ENCODE measurements at places on chromosomes 11 and 22. TPM values are rescaled to one million over a fixed set of nuclear protein-coding genes. Genes with fewer than 3 reads are reported as not detected.
A peak's percentile ranks its signal among the peaks of the same experiment; 100 is the strongest.

FAM227A gene
- 0.30 TPM for total RNA-seq

NLRP14 gene
- total RNA-seq = 0.21 TPM

C11orf87 gene
- total RNA-seq = not detected

OR52I2 gene
- total RNA-seq = not detected

SAA1 gene
- total RNA-seq = not detected

TBX1 gene
- not detected for total RNA-seq

DNA sequence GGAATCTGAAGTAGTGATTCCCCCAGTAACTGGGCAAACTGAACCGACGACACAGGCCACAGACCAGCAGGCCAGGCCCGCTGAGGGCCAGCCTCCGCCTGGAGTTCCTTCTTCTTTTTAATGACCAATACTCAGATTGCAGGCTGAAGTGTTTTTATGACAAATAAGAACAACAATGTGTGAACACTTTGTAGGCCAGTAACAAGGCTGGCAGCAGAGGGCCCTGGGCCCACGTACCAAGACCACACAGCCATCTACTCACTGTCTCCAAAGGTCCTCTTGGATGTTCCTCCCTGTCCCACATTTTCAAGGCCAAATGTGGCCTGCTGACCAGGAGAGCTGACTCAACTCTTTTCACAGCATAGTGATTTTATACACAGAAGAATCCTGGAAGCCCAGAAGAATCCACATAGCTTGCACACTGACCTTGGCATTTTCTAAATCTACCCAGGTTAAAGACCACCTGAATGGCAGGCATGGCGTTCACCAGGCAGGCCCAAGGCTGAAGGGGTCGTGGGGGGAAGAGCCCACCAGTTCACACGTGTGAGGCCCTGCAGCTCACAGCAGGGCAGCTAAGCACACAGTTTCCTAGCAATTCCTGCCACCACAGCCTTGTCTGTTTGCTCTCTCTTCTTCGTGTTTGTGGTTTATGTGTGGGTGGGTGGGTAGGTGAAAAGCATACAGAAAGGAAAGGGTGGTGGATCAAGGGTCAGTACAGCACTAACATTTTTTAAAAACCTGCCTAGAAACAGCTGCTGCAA lies 13.3 kb downstream of the SMCO4 start:
- peak; percentile 23 for DNase-seq

GRCh38 chr22:36546092-36546804 lies 17.3 kb upstream of the EIF3D start:
- DNase-seq = peak; percentile 72

GRCh38 chr11:43145653-43146052 lies 166.1 kb upstream of the API5 start:
- DNase-seq = peak; percentile 7

- DNase-seq = no peak
Observed at GRCh38 chr11:73399159-73399590, 23.0 kb downstream of the RELT start.

DNA sequence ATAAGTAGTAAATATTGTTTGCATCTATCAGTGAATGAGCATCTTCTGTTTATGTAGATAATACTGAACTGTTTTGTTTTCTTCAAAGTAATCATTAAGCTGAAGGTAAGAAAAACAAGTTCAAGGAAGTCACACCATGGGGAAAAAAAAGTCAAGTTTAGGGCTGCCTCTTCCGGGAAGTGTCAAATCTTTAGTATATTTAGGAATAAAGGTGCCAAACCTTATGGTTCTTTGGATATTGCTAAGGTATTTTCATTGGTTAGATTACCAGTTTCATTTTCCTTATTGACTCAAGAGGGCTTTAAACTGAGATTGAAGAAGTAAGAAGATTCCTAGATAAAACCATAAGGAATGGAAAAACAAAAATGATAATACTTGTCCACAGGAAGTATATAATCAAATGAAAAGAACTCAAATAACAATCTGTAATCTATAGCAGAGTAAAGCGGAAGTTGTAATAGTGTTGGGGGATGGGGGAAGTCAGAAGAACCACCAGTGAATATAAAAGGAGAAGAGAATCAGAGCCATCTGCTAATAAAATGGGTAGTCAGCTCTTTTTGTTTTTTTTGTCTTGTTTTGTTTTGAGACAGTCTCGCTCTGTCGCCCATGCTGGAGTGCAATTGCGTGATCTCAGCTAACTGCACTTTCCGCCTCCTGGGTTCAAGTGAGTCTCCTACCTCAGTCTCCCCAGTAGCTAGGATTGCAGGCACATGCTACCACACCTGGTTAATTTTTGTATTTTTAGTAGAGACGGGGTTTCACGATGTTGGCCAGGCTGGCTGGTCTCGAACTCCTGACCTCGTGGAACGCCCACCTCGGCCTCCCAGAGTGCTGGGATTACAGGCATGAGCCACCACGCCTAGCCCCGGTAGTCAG lies 2.3 kb downstream of the ATM start:
- peak; percentile 58 for DNase-seq

- DNase-seq = no peak
Observed at GRCh38 chr22:22462813-22463567, 45.6 kb downstream of the ZNF280B start.

- DNase-seq = no peak
Observed at GRCh38 chr11:118914987-118915386, 10.7 kb downstream of the BCL9L start.

All from activated CD4-positive, alpha-beta T cell treated with anti-CD3 and anti-CD28 coated beads for 36 hours (primary cell).